ENCODE measurements at places on chromosomes 5 and 9.

GRCh38 chr9:19757745-19758144 lies 31.1 kb downstream of the SLC24A2 start:
- no peak for DNase-seq

GRCh38 chr9:101787891-101788290 lies 49.4 kb upstream of the GRIN3A start:
- DNase-seq = no peak

- DNase-seq = no peak
These were observed 25.2 kb downstream of the RIGI start for GRCh38 chr9:32500768-32501167.

DNA sequence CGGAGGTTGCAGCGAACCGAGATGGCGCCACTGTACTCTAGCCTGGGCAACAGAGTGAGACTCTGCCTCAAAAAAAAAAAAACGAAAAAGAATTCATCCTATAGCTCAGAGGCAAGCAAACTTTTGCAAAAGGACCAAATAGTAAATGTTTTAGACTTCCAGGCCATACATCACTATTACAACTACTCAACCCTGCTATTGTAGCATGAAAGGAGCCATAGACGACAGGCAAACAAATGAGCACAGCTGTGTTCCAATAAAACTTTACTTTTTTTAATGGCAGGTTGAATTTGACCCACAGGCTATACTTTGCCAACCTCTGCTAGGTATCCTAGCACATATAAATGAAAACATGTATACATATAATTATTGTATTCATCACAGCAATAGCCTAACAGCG lies 58.9 kb upstream of the SLC30A5 start:
- DNase-seq = no peak

DNA sequence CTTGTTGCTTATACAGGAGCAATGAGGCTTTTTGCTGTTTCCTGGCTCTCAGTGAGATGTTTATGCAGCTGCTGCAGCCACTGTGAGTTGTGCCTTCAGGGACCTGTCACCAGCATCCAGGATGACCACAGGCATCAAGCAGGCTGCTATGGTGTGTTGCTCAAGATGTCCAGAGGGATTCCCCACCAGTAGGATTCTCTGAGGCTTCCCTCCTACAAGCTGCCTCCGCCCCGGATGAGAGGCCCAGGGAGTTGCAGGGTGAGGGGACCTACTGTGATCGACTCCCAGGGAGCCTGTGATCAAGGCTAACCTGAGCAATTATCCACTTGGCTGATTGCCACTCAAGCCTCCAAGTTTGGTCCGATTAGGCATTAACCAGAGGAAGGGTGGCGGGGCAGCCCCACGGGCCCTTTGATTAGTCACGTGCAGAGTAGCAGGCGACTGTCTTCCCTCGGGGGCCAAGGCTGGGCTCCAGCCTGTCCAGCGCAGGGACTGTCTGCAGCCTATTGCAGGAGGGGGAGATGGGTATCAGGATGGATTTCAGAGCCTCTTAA lies 1.8 kb upstream of the FAT2 start:
- no peak for DNase-seq

DNA sequence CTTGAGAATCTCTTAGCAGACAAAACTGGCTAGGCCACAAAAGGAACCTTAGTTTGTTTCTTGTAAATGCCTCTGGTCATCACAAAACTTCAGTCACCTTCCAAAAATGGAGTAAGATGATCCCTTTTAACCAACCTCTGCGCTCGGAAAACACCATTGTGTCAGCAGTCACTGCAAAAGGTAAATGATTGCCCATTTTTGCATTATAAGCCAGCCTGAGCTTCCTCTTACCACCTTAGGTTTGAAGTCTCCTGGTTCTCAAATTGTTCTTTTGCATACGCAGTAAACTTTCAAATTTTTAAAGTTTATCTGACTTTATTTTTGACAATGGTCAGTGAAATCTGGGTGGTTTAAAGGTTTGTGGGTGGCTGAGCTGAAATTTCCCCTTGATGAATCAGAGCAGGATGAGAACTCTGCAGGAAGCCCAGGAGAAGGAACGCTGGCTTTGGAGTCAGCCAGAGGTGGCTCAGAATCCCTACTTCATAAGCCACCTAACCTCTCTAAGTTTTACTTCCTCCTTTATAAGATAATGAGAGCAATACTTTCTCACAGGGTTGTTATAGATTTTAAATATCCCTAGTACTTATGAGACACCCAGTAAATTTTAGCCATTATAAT lies 131.4 kb downstream of the MED10 start:
- no peak for DNase-seq

GRCh38 chr5:43483298-43484105 lies at the start of gene TMEM267:
TMEM267 (minus strand) TSS chr5:43483865; CDS start chr5:43453969, 29,896 bp downstream.
- peak; percentile 80 for DNase-seq

DNA sequence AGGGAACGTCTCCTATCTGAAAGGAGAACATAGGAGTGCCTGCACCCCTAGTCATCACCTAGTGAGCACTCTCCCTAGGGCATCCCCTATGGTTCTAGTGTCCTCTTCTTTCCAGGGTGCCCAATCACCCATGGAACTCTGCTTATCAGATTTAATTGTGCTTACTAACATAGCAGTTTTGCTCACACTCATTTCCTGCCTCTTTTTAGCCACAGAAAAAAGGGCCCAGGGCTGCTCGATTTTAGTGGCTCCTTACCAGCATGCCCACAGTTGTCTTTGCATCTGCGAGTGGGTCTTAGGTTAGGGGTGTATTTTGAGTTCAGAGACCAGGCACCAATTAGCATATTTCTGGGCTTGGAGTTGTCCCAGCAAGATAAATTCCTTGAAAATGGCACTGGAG lies 1110.2 kb downstream of the TAF11L14 start:
- DNase-seq = no peak

DNA sequence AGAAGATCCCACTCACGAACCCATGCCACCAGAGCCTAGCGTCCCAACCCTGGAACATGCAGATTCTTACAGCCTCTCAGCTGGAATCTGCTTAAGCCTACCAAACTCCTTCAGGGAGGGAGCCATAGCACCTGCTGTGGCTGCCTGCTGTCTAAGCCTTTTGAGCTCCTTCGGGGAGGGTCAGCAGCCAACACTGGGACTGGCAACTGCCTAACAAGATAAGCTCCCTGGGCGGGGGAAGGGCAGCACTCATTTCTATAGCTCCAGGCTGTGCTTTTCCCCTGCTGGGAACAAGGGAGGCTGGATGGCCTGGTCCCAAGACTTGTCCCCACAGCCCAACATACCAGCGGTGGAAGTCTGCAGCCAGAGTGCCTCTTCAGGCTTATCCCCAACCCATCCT lies 199.1 kb upstream of the OR13F1 start:
- DNase-seq = no peak

GRCh38 chr9:124436320-124436719 lies 13.9 kb upstream of the ADGRD2 start:
- DNase-seq = no peak

DNA sequence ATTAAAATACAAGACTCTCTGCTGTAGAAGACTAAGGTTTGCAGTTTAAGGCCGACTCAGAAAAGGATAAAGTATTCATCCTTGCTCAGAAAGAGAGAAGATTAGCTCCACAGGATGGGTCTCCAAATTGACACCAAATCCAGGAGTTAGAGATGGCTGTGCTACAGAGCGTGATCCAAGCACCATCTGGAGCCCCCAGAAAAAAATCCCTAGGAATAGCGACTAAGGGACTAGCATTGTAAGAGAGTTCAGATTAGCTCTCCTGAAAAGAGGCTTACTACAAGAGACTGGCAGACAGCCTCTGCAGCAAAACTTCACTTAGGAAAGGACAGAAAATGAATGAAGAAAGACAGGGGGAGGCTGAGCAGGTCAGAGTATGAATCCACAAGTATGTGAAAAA lies 3.7 kb downstream of the SIL1 start:
- DNase-seq = no peak

- no peak for DNase-seq
These were observed 9.9 kb downstream of the TMEM232 start for GRCh38 chr5:110716247-110717245.

DNA sequence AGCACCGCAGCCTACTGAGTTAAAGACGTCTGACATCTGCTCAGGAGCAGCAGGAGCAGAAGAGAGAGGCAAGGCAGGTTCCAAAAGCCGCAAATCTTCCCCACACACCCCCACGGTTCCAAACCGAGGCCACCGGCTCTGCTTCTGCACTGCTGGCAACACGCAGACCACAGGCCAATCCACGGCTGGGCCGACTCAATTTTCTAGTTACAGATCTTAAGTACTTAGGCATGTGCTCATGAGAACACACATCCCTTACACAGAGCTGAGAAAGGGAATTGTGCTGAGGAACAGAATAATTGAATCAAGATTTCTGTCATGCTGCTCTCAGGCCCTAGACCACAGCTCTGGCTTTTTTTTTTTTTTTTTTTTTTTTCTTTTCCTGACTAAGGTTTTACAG lies 32.6 kb downstream of the PAX5 start:
- no peak for DNase-seq

DNA sequence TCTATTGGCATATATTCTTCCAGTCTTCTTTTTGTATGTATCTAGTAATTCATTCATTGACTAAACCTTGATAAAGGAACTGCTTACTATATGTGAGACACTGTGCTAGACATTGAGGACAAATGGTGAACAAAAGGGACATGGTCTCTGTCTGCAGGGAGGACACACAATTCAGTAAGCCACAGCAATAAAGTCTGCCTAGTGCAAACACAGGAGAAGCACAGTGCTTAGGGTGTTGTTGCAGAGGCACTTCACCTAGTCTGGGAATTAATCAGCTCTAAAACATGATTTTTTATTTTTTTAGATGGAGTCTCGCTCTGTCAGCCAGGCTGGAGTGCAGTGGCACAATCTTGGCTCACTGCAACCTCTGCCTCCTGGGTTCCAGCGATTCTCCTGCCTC lies 6.4 kb upstream of the CCL28 start:
- no peak for DNase-seq

DNA sequence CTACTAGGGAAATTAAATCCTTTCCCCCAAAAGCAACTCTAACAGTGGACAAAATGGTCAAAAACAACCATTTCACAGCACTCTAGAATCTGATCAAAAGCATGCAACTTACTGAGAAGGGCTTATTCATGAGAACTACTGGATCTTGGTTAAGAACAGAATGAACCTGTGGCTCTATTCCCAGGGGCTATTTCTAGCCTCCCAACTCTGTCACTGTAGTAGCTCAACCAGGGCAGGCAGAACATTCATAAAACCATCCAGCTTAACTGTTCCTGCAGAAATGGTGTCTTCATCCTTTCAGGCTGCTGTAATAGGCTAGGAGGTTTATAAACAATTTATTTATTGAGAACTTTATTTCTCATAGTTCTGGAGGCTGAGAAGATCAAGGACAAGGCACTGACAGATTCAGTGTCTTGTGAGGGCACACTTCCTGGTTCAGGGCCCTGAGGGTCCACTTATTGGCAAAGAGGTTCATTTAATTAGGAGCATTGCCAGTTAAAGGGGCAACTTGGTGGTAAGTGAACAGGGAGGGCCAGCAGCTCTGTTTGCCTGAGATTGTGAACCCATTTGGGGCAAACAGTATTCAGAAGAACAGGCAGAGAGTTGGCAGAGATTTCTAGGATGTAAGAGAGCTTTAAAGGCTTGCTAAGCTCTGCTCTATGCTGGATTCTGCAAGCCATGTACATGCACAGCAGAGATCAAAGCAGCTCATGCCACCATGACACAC lies 238.5 kb upstream of the FBXL7 start:
- DNase-seq = no peak

GRCh38 chr5:24525414-24525813 lies 119.4 kb downstream of the CDH10 start:
- DNase-seq = no peak

DNA sequence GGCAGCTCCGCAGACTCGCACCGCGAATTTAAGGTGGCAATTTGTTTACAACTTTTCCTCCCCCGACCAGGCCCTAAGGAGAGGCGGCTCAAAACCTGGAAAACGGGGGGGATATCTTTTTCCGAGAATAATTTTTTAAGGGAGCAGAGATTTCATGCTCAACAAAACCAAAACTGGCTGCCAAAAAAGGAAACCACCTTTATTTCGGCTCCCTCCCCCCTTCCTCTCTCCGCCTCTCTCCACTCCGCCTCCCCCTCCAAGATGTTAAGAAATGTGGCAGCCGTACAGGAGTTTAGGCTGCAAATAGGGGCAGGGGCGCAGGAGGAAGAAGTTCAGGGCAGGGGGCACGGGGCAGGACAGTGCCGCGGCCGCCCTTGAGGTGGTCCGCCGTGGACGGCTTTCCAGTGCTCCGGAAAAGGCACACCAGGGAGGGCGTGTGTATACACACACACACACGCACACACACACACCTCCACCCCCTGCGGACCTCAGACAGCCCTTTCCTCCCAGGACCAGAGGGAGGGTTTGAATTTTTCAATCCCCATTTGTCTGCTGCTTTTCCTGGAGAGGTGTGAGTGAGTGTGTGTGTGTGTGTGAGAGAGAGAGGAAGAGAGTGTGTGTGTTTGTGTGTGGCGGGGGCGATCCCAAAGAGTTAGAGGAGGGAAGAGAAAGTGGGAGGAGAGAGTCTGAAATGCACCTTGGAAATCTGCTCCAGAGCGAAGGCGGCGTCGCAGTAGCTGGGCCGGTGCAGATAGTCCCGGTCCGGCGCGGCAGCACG lies 9.1 kb downstream of the PTCH1 start:
- DNase-seq = peak; percentile 25

GRCh38 chr9:91047993-91048607 lies 246.5 kb downstream of the SYK start:
- peak; percentile 51 for DNase-seq

DNA sequence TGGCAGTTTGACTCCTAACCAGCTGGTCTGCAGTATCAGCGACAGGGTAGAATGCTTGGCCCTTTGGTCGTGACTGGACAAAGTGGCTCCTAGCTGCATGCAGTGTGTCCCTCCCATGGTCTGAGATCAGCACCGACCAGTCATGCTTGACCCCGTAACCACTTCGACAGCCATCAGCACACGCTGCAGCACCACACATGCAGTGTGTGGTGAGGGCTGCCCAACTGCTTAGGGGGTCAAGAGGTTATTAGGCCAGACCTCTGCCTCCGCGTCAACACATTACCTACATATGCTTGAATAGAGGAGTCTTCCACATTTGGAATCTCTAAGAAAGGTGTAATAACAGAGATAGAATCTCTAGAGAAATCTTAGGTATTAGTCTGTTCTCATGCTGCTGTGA lies 139.1 kb downstream of the FSTL4 start:
- no peak for DNase-seq

DNA sequence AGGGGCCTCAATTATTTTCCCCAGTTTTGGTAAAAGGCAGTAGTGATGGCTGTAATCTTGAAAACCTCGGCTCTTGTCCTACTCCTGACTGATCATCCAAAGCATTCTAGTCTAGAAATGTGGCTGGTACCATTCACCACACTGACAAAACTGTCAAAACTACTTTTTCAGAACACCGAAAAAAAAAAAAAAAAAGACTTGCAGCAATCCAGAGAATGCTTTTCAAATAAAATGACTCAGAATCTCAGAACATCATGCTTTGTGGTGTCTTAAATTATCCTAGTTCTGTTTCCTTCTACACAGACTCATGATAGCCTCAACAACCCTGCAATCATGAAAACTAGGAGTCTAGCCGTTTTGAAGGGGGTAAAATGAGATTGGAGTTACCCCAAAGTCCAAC lies 13.4 kb downstream of the SLC28A3 start:
- no peak for DNase-seq

DNA sequence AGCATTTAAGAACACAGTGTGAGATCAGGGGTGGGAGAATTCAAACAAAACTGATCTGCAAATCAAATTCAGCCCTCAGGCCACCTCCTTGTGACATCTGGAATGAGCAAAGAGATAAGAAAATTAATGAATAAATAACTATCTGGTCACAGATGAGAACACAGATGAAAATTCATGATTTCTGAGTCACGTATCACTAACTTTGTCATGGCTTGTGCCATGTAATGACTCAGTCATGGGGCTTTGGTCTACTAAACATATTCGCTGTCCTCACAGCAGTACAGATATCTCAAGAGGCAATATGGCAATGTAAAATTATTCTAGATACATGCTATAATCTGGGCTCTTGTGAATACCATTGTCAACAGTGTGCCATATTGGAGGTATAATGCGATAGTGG lies 274.4 kb downstream of the MAN2A1 start:
- DNase-seq = no peak
